Natural killer cell (primary cell): ENCODE measurements at places on chromosomes 2 and 18.
A peak's percentile ranks its signal among the peaks of the same experiment; 100 is the strongest.

DNA sequence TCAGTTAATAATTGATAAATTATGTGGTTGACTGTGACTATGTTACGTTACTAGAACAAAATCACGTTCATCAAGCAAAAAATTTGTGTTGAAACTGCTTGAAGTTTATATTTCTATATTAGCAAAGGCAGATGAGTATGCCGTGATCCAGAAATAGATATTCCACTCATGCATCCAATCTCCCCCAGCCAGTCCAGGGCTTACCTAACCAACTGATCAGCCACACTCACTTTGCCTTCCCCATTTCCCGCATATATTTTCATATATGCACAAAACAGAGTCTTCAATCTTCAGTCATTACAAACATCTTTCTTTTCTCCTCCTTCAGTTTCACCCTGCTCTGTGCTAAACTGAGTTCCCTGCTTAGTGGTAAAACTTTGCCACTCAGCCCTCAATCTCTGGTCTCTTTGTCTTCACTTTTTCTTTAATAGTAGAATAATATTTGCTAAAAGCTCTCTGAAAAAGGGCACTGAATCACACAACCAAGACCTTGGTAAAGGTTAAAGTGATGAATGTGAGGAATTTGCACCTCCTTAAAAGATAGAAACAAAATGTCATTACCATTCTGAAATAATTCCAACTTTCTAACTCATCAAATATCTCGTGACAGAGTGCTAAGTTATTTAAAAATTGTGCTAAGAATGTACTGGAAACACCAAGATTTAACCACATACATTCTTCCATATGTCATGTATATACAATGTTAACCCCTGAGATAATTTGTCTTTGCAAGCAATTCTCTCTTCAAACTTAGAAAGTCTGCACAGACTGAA is 893.2 kb upstream of the CRIM1 start:
- no peak for DNase-seq

GRCh38 chr2:43075054-43075593 is 151.3 kb downstream of the ZFP36L2 start:
- DNase-seq: no peak

DNA sequence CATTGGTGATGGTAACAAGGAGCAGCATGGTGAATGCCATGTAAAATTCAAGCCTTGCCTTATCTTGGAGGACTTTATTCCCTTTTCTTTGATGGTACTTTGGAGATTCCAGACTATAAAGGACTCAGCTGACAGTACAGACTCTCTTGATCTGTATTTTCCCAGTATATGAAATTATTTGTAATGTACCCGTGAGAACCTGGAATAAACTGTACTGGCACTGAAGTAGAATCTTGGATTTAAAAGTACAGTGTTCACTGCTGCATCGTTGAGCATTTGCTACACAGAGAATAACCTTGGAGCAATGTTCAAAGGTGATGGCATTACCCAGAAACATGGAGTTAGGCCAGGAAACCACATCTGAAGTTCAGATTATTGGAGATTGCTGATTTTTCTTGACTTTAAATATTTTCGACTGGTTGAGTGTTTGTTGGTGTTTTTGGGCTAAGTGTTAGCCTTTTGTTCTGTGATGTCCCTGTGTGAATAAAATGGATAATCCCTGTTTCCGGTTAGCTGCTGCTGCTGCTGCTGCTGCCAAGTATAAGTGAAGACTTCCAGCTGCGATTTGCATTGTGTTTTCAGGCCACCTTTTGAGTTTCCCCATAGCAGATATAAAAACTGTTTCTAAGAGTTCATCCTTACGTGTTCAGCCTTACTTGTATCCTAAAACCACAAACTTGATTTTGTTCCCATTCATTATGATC is 122.0 kb downstream of the SPTBN1 start:
- DNase-seq: no peak

DNA sequence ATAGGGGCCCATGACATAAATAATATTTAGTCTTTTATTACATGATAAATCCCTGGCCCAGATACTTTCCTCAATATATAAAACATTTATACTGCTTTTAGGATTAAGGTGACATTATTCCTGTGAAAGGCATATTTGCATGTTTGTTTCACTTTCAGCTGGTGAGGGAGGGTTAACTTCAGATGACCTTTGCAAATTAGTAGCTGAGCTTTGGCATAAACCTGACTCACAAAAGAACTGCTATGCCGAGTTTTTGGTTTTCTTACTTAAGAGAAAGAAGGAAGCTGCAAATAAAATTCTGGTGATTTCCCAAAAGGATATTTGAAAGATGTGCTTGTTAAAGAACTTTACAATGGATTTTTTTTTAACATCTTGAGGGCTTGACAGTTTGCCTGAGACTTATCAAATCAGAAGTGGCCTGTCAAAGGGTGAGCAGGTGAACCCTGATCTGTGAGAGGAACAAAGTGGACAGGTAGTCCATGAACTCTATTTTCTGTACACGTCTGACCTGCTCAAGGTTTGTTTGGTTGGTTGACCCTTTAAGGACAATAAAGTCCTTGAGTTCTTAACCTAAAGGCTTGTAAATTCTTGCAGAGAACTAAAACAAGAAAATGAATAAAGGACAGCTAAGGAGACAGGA is 93.5 kb downstream of the FAM124B start:
- no peak for DNase-seq

DNA sequence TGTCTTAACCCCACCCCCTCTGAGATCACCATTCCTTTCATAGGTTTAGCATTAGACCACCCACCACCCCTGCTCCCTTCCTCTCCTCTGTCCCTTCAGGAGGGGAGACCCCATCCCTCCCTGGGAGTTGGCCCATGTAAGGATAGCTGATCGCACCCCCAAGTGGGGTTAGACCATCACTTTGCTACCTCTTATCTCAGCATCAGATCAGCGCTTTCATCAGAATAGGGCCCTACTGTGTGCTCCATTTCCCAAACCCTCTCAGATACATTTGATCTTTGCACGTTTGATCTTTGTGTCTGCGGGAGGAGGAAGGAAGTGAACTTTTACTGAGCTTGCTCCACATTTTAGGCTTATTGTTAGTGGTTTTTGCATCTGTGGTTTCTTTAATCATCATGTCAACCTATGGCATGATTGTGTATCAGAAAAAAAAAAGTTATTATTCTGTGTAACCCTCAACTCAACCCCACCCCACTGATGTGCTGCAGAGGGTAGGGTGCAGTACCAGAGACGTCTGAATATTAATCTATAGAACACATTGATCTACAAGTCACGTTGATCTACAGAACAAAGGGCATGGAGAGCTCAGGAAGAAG is 81.2 kb downstream of the PDCL3 start:
- no peak for DNase-seq

DNA sequence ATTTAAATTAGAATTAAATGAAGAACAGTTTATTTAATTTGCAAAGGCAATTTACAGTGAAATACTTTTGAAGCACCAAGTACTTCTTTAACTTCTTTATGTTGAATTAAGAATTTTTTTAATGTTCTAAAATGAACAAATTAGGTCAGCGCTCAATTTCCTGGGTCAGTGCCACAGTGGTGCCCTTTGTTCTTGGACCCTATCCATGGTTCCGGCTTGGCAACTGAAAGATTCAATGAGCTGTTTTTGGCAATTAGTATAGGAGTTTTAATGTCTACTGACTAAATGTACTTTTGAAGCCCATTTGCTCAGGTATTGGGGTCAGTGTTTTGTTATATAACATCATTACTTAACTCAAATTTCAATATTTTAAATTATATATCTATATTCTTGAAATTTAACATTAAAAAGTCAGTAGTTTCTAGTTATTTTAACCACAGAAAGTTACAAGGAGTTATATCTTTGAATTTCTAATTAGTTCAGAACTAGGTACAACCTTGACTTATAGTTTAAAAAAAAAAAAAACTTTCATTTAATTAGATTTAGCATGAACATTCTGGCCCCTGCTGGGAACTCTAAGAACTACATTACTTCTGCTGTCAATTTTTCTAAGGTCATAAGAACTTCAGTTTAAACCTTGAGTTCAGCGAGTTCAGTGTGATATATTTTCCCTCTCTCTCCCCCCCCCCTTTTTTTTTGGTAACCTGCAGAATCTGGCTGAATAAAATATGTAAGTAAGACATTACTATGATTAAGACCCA is 7.6 kb upstream of the MSTN start:
- peak; percentile 64 for DNase-seq

- no peak for DNase-seq
Observed at GRCh38 chr2:227179988-227180685, 15.7 kb downstream of the COL4A3 start.

- DNase-seq: no peak
Observed at GRCh38 chr2:209442939-209443338, 19.1 kb downstream of the MAP2 start.

GRCh38 chr18:48939205-48940097 is 11.3 kb downstream of the SMAD7 start:
- no peak for DNase-seq
